ENCODE measurements at places on chromosomes 1 and 21.

- H3K4me3 ChIP-seq, result peak overlapping the region; percentile 20
- peaks cover 50% of the 10 kb centered on the region for H3K4me1 ChIP-seq
- H3K27me3 ChIP-seq, result no peaks in the 10 kb centered on the region
- peak overlapping the region; percentile 91 for H3K27ac ChIP-seq
- DNase-seq, result peak; percentile 53
These were observed 9.2 kb upstream of the SNAPIN start for GRCh38 chr1:153649137-153649862.

DNA sequence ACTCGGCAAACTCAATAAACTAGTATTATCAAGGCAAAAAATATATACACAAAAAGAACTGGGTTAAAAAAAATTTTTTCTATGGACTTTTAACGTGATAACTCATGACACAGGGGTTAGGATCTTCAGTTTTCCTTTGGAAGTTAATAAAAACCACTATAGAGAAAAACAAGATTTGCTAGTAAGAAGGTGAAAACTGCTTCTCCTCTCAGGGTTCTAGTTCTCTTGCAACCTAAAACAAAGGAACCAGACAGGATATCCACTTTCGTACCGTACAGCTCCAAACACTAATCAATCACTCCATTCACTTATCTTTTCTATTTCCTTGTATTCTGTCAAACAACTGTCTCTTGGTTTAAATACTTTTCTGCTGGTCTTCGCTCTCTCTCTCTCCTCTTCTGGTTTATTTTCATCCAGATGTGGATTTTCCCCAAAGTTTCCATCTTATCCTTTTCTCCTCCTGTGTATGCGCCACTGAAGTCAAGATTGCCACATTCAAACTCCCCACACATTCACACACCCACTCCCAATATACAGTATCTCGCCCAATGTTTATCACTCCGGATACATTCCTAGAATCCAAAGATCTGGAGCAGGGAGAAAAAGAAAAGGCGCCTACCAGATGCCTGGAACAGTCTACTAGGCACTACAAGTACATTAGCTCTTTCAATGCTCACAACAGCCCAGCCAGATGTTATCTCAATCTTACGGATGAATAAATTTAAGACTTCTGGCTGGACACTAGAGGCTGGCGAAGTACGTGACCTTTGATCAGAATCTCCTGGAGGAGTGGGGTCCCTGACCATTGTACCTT is 775 bp upstream of the PRPF38B start:
- peaks cover 34% of the 10 kb centered on the region for H3K36me3 ChIP-seq
- H3K27me3 ChIP-seq, result peaks cover 8% of the 10 kb centered on the region
- peak overlapping the region; percentile 96 for H3K4me3 ChIP-seq
- peaks cover 34% of the 10 kb centered on the region for H3K4me1 ChIP-seq
- no peak for DNase-seq

GRCh38 chr1:100431954-100432353 is 79.6 kb downstream of the CDC14A start:
- H3K4me3 ChIP-seq, result no peak overlapping the region
- H3K27ac ChIP-seq, result no peak overlapping the region
- H3K36me3 ChIP-seq, result peaks cover 76% of the 10 kb centered on the region
- H3K27me3 ChIP-seq, result no peaks in the 10 kb centered on the region

- H3K36me3 ChIP-seq, result peaks cover 2% of the 10 kb centered on the region
- no peak overlapping the region for H3K4me3 ChIP-seq
- H3K27me3 ChIP-seq, result no peaks in the 10 kb centered on the region
- H3K4me1 ChIP-seq, result peaks cover 93% of the 10 kb centered on the region
These were observed 39.1 kb upstream of the ID3 start for GRCh38 chr1:23598424-23598823.

- no peak overlapping the region for H3K4me3 ChIP-seq
- no peaks in the 10 kb centered on the region for H3K27me3 ChIP-seq
- no peak for DNase-seq
- no peaks in the 10 kb centered on the region for H3K36me3 ChIP-seq
- no peaks in the 10 kb centered on the region for H3K4me1 ChIP-seq
- H3K27ac ChIP-seq, result no peak overlapping the region
These were observed 40.3 kb downstream of the DIRAS3 start for GRCh38 chr1:68010090-68010489.

DNA sequence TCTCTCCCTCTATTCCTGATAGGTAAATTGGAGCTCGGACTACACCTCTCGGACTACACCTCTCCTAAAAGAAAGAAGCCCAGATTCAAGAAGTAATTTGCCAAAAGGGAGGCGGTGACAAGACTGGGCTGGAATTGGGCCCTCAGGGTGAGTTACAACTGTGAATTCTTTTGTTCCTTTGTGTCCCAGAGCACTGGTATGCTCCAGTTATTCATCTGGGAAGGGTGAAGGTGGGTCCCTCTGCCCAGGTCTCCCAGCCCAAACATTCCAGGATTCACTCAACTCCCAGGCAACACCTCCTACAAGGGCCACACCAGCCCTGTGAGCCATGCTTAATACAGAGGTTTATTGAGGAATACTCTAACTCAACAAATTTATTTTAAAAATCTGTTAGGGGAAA is 69.2 kb downstream of the LMX1A start:
- DNase-seq, result no peak
- peaks cover 17% of the 10 kb centered on the region for H3K27me3 ChIP-seq
- H3K27ac ChIP-seq, result no peak overlapping the region
- no peak overlapping the region for H3K4me3 ChIP-seq

GRCh38 chr1:15249081-15249480 is 2.1 kb downstream of the FHAD1 start:
- peak overlapping the region; percentile 3 for H3K4me3 ChIP-seq
- H3K27me3 ChIP-seq, result peaks cover 61% of the 10 kb centered on the region
- peak overlapping the region; percentile 83 for H3K27ac ChIP-seq

- DNase-seq, result no peak
- H3K27me3 ChIP-seq, result no peaks in the 10 kb centered on the region
- H3K4me3 ChIP-seq, result no peak overlapping the region
- H3K27ac ChIP-seq, result peak overlapping the region; percentile 48
- H3K36me3 ChIP-seq, result peaks cover 70% of the 10 kb centered on the region
These were observed 15.5 kb downstream of the TEX38 start for GRCh38 chr1:46687093-46687659.

- no peak overlapping the region for H3K4me3 ChIP-seq
- no peaks in the 10 kb centered on the region for H3K36me3 ChIP-seq
- peaks cover 3% of the 10 kb centered on the region for H3K27me3 ChIP-seq
- H3K27ac ChIP-seq, result no peak overlapping the region
These were observed 196.2 kb upstream of the USP25 start for GRCh38 chr21:15533618-15534017.
